ENCODE measurements at places on chromosomes 6 and 20.
A peak's percentile ranks its signal among the peaks of the same experiment; 100 is the strongest.

GRCh38 chr20:32603046-32603726, 18.1 kb upstream of the NOL4L start:
- DNase-seq: no peak

DNA sequence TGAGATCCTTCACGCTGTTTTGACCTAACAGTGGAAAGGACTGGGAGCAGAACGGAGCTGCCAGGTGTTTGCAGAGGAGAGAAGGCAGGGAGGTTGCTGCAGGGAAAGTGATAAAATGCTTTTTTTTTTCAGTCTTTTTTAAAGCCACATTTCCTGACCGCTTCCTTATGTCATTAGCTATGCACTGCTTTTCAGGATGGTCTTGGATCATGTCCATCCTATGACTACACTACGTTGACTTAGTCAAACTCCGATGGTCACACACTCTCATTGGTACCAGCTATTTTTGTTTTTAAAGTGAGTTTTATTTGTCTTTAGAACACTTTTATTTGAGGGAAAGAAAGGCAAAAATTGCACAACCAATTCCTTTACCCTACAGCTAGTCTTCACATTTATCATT, 89.2 kb upstream of the EXOC2 start:
- DNase-seq: no peak

DNA sequence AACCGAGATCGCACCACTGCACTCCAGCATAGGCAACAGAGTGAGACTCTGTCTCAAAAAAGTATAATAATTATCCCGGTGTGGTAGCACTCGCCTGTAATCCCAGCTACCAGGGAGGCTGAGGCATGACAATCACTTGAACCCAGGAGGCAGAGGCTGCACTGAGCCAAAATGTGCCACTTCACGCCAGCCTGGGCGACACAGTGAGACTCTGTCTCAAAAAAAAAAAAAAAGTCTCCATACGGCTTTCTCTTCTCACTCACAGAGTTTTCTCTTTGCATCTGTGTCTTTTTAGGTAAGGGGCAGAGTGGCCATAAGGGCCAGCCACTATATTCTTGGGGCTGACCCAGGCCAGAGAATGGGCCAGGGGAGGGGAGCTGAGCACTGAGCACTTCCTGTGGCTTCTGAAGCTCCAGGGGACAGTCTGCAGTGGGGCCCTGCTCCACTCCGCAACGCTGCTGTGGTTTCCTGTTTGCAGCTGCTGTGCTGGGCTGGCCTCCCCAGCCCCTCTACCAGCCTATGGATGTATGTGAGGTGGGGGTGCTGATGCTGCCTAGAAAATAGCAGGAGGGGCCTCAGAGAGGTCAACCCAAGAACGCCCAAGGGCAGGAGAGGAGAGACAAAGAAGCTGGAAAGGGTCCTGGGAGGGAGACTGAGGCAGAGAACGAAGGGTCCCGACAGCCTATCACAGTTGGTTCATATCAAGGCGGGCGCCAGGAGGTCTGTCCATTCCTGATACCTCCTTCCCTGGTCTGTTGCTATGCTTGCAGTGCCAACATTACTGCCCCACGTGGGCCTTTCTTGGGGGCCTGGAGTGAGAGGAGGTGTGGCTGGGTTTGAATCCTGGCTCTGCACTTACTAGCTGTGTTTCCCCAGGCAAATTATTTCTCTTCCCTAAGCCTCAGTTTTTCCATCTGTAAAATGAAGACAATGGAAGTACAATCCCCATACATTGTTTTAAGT, 16.0 kb downstream of the SLA2 start:
- no peak for DNase-seq

GRCh38 chr20:63114006-63114692, 101.8 kb downstream of the YTHDF1 start:
- no peak for DNase-seq

- no peak for DNase-seq
Observed at GRCh38 chr6:6826961-6827360, 238.4 kb downstream of the LY86 start.

DNA sequence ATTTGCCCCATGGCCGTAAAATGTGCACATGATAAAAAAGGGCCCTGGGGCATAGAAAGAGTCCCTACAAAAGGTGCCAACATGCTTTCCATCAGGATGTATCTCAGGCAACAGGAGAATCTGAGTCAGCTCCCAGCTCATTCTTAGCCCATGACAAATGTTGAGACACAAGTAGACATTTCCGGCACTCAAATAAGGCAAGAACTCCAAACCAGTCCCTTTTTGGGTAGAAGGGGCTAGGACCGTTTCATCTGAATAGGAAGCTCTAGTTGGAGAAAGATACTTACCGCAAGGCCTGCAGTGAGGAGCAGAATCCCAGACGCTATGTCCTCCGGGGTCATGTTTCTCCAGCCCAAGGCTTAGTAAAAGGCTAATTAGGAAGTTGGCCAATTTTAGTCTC, 261.0 kb upstream of the RIN2 start:
- DNase-seq: no peak

DNA sequence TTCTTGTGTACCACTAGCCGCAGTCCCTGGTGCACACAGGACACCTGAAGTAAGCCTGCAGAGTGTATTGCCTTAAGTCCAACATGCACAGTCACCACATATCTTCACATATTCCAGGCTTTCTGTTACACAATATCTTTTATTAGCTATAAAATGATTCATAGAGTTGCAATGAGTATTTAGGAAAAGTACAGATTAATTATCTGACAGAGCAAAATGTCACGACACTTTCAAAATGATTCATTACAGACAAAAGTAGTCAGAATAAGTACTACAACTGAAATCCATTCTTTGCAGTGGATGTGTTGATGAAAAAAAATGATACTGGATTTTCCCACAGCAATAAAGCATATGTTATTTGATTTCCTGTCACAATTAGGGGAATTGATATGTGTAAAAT, 199.5 kb upstream of the ASCC3 start:
- DNase-seq: no peak

GRCh38 chr6:127403636-127404035, 55.6 kb downstream of the KIAA0408 start:
- DNase-seq: no peak

DNA sequence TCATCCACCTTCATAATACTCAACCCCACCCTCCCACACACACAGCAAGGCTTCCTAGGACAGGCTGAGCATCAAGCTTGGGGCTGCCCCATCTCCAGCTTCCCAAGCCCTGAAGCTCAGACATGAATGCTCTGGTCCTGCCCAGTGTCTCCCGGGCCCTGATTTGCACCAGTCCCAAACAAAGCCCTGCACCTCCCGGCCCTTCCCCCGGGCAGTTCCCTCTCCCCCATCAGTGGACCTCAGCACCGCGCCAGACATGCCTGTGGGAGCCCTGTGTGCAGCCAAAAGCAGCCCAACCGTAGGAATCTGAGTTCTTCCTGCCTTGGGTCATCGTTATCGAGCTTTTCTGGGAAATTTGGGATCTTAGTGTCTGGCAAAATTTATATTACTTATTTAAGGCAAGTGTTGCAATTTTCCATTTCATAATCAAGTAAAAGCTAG, 63.5 kb downstream of the THBS2 start:
- no peak for DNase-seq

DNA sequence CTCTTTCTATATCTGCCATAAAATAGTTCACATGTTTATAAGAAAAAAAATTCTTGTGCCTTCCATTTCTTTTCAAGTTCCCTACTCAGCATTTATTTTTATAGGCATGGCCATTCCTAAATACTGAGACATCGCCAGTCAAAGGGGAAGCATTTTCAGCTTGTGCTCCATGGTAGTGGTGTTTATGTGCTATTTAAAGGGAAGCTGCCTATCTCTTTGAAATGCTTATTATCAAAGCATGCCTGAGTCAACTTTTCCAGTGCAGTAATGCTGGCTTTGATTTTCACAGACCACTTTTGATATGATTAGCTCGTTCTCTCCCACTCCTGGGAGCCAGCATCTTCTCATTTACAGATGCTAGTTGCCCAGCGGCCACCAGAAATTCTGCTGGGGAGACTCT, 124.1 kb upstream of the RIN2 start:
- no peak for DNase-seq

GRCh38 chr6:134525190-134525868, 207.4 kb upstream of the SGK1 start:
- no peak for DNase-seq

DNA sequence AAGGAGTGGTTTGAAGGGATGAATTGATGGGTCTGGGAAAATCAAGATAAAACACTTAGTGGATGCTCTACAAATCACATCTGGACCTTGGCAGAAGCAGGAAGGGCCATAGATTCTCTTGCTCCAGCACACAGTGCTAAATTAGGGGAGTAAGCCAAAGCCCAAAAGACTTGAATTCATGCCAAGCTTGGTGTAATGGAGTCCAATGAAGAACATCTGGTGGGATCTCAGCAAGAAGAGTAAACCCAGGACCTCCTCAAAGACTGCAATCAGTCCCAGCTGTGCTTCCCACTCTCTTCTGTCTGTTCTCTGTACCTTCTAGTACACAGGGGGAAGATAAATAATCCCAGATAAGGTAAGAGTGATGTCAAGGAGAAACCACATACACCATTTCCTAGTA, 683.4 kb downstream of the RNF144B start:
- DNase-seq: no peak

- DNase-seq: no peak
Observed at GRCh38 chr20:57890202-57890800, 180.5 kb upstream of the PMEPA1 start.

DNA sequence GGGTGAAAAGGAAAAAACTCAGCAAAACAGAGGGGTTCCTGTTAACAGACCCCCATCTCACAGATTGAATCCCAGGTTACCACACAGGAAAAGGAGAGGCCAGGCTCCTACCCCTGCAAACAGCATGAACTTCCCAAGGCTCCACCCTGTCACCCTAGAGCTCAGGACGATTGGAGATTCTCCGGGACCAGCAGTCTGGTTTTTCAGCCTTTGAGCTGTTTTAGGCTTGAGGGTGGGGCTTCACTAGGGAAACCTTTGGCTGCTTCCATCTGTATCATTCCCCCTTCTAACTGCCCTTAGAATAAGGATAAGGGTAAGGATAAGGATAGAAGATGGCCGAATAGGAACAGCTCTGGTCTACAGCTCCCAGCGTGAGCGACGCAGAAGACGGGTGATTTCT, 16.0 kb downstream of the C6orf58 start:
- DNase-seq: no peak

GRCh38 chr6:18842534-18842933, 455.4 kb downstream of the RNF144B start:
- no peak for DNase-seq

GRCh38 chr20:63658749-63659187, 656 bp downstream of the RTEL1 start:
- peak; percentile 58 for DNase-seq

DNA sequence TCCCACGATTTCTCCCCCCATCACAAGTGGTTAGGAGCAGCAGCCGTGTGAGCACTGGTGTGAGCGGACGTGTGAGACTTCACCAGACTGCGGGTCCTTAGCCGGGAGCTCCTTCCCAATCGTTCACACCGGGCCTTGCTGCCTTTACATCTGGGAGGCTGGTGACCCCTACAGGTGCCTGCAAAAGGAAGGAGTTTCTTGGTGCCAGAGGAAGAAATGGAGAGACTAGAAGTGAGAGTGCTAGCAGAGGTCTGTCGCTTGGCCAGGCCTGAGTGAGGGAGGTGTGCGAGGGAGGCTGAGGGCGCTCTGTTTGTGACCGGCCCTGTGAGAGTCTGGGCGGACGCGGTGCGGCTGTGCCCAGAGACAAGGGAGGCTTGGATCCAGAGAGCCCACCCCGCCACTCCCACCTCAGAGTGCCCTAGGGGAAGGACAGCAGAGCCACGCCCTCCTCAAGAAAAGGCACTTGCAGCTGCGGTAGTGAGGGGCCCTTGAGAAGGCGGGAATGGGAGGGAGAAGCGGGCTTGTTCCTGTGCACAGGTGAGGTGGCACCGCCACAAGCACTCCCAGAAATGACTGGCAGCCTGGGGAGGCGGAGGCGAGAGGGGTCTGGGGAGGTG, 10.0 kb upstream of the ARMC2 start:
- peak; percentile 46 for DNase-seq

DNA sequence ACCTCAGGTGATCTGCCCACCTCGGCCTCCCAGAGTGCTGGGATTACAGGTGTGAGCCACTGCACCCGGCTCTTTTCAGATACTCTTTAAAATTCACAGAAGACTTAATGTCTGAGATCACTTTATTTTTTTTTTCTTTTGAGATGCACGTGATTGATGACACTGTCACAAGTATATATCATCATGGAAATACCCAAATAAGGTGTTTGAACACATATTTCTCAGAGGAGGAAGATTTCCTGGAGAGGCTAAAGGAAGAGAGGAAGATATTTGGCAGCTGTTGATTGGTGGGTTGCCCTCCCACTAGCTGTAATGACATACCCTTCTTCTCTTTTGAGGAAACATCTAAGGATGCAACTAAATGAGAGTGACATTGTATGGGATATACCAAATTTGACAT, 225.9 kb upstream of the CITED2 start:
- no peak for DNase-seq

GRCh38 chr6:119501798-119502483, 152.4 kb upstream of the MAN1A1 start:
- DNase-seq: no peak

GRCh38 chr6:166438211-166438861, 55.6 kb upstream of the MPC1 start:
- DNase-seq: no peak

- no peak for DNase-seq
Observed at GRCh38 chr6:11460001-11460668, 77.4 kb upstream of the TMEM170B start.

DNA sequence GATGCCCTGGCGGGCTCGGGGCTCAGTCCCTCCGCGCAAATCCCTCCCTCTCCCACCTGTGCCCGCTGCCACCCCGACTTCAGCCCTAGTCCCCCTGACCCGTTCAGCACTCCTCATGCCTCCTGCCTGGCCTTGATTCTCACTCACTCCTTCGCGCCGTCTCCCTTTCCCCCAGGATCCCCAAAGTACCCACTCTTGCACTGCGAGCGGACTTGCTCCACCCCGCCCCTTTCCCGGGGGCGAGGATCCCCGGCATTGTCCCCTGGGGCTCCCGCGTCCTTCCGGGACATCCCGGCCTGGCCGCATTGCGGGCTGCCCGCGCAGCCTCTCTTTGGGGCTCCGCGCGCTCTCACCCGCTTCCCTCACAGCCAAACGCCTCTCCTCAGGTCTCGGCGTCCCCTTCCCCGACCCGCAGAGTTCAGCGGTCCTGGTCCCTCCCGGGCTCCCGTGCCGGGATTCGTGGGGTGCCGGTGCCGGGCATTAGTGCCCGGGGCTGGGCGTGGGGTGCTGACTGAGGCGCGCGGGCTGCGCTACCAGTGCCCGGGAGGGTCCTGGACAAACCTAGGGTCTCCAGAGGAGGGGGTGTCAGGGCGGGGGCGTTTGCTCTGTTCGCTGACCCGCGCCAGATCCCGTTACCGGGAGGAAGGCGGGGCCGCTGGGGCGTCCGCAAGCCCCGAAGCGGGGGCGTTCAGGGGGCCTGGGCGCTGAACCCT, 45.5 kb upstream of the SUPT3H start:
- DNase-seq: peak; percentile 69

- no peak for DNase-seq
Observed at GRCh38 chr6:31764198-31764597, 1.7 kb downstream of the SAPCD1 start.

- DNase-seq: no peak
Observed at GRCh38 chr6:48611332-48611731, 500.3 kb upstream of the PTCHD4 start.

- no peak for DNase-seq
Observed at GRCh38 chr6:32839356-32839755, 817 bp upstream of the TAP2 start.

Data from nephron progenitor cell (in vitro differentiated cells).